Activated naive CD8-positive, alpha-beta T cell treated with anti-CD3 and anti-CD28 coated beads, Interleukin-2, amount 10 ng/mL, durations not matched to agents 7 days and 5 days (primary cell): ENCODE measurements at places on chromosomes 2 and 18. TPM values are rescaled to one million over a fixed set of nuclear protein-coding genes. Genes with fewer than 3 reads are reported as not detected.
A peak's percentile ranks its signal among the peaks of the same experiment; 100 is the strongest.

DNA sequence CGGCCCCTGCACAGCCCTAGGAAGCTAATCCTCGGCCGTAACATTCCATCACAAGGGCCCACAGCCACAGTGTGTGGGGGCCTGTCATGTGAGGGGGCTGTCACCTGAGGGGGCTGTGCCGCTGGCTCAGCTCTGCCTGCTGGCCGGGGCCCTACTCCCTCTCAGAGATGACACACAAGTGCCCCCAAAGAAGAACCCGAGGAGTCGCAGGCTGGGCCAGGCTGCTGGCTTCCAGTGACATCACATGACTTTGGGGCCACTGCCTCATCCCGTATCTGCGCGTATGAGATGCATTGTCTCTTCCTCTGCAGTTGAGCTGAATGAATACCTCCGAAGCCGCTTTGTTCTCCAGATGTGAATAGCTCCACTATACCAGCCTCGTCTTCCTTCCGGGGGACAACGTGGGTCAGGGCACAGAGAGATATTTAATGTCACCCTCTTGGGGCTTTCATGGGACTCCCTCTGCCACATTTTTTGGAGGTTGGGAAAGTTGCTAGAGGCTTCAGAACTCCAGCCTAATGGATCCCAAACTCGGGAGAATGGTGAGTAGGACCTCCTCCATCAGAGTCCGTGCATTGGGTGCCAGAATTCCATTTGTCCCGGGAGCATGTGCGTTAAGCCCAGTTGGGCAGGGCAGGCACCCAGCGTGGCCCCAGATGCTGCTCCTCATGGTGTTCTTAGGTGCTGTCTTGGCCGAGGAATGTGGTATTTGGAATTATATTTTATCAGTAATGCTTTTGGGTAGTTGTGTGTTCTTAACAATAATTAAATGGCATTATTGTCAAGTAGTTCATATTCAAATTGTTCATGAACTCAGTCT, at the start of gene CNDP1:
Gene CNDP1, plus strand, starts transcription at position 351 of the 820 bp plus-strand sequence. Its CDS starts 168 bp downstream, at position 519.
- no peak within 1 kb of the TSS for H3K27ac ChIP-seq
- no peak for DNase-seq
- no peaks in the 10 kb centered on the region for H3K36me3 ChIP-seq
- H3K4me1 ChIP-seq: no peaks in the 10 kb centered on the region
- peaks cover 9% of the 10 kb centered on the region for H3K27me3 ChIP-seq
- no peak within 1 kb of the TSS for H3K4me3 ChIP-seq

DNA sequence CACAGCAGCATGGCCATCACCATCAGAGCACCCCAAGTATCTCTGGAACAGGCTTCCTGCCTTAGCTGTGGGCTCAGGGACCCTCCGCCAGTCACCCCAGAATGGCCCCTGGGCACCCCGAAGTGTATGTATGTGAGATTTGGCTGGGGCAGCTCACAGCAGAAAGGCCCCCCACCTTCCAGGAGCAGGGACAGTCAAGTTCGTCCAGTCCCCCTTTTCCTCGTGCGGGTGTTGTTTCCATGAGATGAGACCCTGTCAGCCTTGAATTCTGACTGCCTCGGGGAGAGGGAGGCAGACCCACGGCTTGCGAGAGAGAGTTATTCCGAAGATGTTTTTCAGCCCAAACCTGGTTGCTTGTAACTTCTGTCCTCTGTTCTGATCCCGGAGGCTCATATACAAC, 290.9 kb upstream of the HDAC4 start:
- H3K4me3 ChIP-seq: no peak overlapping the region
- no peak overlapping the region for H3K27ac ChIP-seq
- DNase-seq: no peak

DNA sequence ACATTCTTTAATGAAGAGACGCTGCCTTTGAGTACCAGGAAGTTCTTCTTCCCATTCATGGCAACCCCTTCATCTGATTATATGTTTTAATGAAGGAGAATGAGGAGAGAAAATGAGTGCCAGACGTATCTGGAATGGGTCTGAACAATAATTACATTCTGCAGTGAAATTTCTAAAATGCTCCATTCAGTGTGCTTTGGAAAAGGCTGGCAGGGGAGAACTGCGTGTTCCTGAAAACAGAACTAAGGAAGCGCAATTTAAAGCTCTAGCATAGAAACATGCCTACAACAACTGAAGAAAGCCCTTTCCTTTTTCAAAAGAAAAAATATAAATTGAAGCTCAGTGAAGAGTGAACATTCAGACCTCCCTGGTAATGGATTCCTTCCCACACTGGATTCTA, 58.8 kb downstream of the BOD1L2 start:
- DNase-seq: no peak
- peaks cover 9% of the 10 kb centered on the region for H3K4me1 ChIP-seq
- peaks cover 16% of the 10 kb centered on the region for H3K27me3 ChIP-seq
- H3K27ac ChIP-seq: no peak overlapping the region

DNA sequence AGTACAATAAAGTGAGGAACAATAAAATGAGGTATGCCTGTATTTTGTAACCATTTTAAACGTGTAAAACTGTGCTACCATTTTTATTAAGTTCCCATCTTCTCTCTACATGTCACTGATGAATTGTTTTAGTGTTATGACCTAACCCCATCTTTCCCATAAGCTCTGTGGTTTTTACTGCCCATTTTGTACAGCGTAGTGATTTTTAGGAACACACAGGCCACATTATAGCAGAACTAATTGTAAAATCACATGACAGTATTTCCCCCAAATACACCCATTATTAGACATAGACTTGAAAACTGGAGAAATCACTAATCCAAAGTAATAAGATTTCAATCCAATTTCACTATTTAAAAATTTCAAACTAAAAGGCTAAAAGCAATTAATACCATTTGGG, 130.7 kb downstream of the TMEM247 start:
- H3K4me1 ChIP-seq: peaks cover 10% of the 10 kb centered on the region
- DNase-seq: no peak
- peaks cover 29% of the 10 kb centered on the region for H3K36me3 ChIP-seq
- no peak overlapping the region for H3K27ac ChIP-seq
- H3K27me3 ChIP-seq: no peaks in the 10 kb centered on the region
- H3K4me3 ChIP-seq: no peak overlapping the region

DNA sequence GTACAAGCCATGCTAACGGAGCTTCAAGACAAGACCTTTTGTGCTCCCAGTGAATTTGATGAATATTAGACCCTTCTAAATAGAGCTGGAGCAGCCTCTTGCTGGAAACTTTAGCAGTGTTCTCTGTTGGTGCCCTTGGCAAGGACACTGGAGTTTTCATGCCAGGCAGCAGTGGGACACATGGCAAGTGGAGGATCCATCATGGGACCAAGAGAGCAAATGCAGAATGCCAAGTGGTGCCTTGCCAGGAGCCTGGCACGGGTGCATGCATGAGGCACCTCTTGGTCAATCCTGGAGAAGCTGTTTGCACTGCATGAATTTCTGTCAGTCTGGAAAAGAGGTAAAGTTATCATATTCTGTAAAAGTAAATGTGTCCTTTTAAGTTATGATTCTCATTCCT, 59.1 kb downstream of the NETO1 start:
- H3K4me1 ChIP-seq: no peaks in the 10 kb centered on the region
- no peaks in the 10 kb centered on the region for H3K36me3 ChIP-seq
- no peaks in the 10 kb centered on the region for H3K27me3 ChIP-seq

GRCh38 chr18:3612315-3612714, 162.3 kb downstream of the TGIF1 start:
- no peaks in the 10 kb centered on the region for H3K27me3 ChIP-seq
- no peak overlapping the region for H3K27ac ChIP-seq
- peaks cover 21% of the 10 kb centered on the region for H3K4me1 ChIP-seq
- no peak for DNase-seq
- H3K4me3 ChIP-seq: no peak overlapping the region

DNA sequence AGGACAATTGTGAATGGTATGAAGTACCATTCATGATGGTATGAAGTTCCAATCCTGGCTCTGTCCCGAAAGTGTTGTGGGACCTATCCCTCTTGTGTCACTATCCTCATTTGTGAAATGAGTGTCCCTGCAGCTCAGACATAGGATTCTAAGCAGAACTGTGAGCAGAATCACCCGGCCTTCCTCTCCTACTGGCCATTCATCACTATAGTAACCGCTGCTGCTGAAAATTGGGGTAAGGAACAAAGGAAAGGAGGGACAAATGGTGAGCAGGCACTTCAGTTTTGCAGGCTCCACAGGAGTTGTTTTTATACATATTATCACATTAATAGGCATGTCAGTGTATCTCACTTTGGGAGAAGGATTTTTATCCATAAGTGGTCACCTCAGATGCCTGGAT, 27.4 kb downstream of the SMYD1 start:
- H3K4me1 ChIP-seq: peaks cover 6% of the 10 kb centered on the region
- H3K27ac ChIP-seq: no peak overlapping the region
- no peak for DNase-seq
- no peaks in the 10 kb centered on the region for H3K27me3 ChIP-seq
- no peaks in the 10 kb centered on the region for H3K36me3 ChIP-seq

DNA sequence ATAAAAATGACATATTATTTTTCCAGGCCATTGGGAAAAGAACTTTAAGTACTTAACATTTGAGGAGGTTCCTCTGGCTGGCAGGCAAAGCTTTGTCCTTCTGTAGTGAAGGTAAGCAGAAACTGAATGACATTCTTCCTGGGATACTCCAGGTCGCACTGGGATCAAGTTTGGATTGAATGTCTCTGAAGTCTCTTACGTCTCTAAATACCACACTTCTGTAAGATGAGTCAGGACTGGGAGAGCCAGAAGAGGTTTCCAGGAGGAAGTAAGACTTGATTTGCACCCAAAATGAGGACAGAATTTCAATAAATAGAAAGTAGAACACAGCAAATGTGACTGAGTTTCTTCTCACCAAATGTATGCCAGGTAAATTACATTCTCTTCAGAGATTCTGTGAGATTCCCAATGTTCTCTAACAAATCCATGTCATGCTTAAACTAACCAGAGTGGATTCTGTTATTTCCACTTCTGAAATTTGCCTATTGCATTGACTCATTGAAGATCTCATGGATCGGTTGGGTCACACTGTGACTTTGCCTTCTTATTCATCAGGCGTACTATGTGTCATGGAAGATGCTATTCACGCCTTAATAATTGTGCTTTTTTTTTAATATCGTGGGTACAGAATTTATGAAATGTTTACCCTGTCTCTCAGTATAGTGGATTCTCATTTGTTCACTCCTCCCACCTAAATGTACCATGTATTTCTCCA, 25.5 kb upstream of the VIT start:
- no peak for DNase-seq
- H3K27me3 ChIP-seq: no peaks in the 10 kb centered on the region
- H3K4me1 ChIP-seq: no peaks in the 10 kb centered on the region
- H3K4me3 ChIP-seq: no peak overlapping the region
- H3K27ac ChIP-seq: no peak overlapping the region

- H3K27me3 ChIP-seq: peaks cover 4% of the 10 kb centered on the region
- H3K27ac ChIP-seq: no peak overlapping the region
- peak overlapping the region; percentile 23 for H3K4me3 ChIP-seq
- peaks cover 6% of the 10 kb centered on the region for H3K4me1 ChIP-seq
- DNase-seq: no peak
Observed at GRCh38 chr2:36387258-36387916, 31.8 kb downstream of the CRIM1 start.

GRCh38 chr2:96129528-96130120, 8.7 kb downstream of the ASTL start:
- no peak overlapping the region for H3K4me3 ChIP-seq
- H3K36me3 ChIP-seq: no peaks in the 10 kb centered on the region
- no peak for DNase-seq
- no peak overlapping the region for H3K27ac ChIP-seq

DNA sequence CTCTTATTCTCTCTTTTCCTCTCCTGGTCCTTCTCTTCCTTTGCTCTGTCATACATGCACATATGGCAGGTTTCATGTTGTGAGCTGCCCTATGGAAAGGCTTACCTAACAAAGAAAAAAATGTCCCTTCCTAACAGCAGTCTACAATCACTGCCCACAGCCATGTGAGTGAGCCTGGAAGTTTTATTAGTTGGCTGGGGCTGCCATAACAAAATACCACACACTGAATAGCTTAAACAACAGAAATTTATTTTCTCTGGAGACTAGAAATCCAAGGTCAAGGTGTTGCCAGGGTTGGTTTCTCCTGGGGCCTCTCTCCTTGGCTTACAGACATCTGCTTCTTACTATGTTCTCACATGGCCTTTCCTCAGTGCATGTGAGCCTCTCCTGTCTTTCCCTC, 142.1 kb downstream of the TRIB2 start:
- peaks cover 31% of the 10 kb centered on the region for H3K36me3 ChIP-seq
- no peak overlapping the region for H3K27ac ChIP-seq
- H3K4me1 ChIP-seq: peaks cover 28% of the 10 kb centered on the region
- peaks cover 9% of the 10 kb centered on the region for H3K27me3 ChIP-seq
- H3K4me3 ChIP-seq: no peak overlapping the region

- H3K27ac ChIP-seq: no peak overlapping the region
- H3K4me1 ChIP-seq: peaks cover 25% of the 10 kb centered on the region
- H3K4me3 ChIP-seq: no peak overlapping the region
- DNase-seq: peak; percentile 34
- H3K27me3 ChIP-seq: peaks cover 97% of the 10 kb centered on the region
Observed at GRCh38 chr2:222301053-222301795, 2.4 kb upstream of the PAX3 start.

DNA sequence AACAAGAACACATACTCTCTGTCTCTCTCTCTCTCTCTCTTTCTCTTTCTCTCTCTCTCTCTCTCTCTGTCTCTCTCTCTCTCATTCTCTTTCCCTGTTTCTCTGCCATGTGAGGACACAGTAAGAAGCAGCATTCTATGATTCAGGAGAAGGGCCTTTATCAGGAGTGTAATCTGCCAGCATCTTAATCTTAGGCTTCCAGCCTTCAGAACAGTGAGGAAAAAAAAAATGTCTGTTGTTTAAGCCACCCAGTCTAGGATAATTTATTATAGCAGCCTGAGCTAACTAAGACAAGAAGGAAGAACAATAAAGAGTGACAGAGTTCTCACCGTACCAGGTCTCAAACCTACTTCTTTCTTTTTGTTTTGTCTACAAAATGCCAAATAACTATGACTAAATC, 399.4 kb downstream of the SOCS6 start:
- peaks cover 4% of the 10 kb centered on the region for H3K4me1 ChIP-seq
- H3K4me3 ChIP-seq: no peak overlapping the region
- no peaks in the 10 kb centered on the region for H3K27me3 ChIP-seq
- H3K27ac ChIP-seq: no peak overlapping the region

DNA sequence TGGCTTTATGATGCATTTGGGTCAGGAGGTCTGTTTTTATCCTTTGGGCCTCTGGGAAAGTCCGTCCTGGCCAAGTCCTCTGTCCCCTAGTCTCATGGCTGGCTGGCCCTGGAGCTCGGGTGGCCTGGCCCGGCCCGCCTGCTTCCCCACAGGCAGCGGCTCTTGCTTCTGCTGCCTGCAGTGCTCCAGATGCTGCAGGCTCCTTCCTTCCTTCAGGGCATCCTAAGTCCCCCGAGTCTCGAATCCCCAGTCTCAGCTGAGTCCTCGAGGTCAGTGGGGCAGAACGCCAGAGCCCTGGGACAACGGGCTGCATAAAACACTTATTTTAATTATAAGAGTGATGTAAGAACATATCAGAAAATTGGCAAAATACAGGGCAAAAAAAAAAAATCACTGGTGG, 71.2 kb downstream of the HPCAL1 start:
- H3K36me3 ChIP-seq: no peaks in the 10 kb centered on the region
- no peak overlapping the region for H3K27ac ChIP-seq
- no peak overlapping the region for H3K4me3 ChIP-seq
- DNase-seq: no peak
- H3K27me3 ChIP-seq: no peaks in the 10 kb centered on the region
- peaks cover 26% of the 10 kb centered on the region for H3K4me1 ChIP-seq

ACYP2 gene
- total RNA-seq: 13.9 TPM

GCKR gene
- total RNA-seq: not detected

EPB41L3 gene
- total RNA-seq: 1.9 TPM

ALK gene
- total RNA-seq: not detected
